ENCODE measurements at places on chromosomes 6 and 20. TPM values are rescaled to one million over a fixed set of nuclear protein-coding genes. Genes with fewer than 3 reads are reported as not detected.

DNA sequence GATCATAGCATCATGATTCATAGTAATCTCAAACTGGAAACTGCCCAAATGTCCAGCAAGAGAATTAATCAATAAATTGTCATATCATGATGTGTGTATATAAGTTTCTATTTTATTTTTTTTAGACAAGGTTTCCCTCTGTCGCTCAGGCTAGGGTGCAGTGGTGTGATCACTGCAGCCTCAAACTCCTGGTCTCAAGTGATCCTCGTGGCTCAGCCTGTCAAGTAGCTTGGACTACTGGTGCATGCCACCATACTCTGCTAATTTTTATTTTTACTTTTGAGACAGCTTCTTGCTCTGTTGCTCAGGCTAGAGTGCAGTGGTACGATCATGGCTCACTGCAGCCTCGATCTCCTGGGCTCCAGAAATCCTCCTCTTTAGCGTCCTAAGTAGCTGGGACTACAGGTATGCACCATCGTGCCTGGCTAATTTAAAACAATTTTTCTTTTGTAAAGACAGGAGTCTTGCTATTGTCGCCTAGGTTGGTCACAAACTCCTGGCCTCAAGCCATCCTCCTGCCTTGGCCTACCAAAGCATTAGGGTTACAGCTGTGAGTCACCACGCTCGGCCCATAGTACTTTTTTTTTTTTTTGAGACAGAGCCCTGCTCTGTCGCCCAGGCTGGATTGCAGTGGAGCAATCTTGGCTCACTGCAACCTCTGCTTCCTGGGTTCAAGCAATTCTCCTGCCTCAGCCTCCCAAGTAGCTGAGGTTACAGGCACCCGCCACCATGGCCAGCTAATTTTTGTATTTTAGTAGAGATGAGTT lies 8.7 kb upstream of the ATRN start:
- DNase-seq, result no peak

- no peak for DNase-seq
Measured at GRCh38 chr20:36062799-36063198, 91.7 kb upstream of the EPB41L1 start.

- no peak for DNase-seq
Measured at GRCh38 chr6:69286331-69286730, 510.5 kb downstream of the LMBRD1 start.

DNA sequence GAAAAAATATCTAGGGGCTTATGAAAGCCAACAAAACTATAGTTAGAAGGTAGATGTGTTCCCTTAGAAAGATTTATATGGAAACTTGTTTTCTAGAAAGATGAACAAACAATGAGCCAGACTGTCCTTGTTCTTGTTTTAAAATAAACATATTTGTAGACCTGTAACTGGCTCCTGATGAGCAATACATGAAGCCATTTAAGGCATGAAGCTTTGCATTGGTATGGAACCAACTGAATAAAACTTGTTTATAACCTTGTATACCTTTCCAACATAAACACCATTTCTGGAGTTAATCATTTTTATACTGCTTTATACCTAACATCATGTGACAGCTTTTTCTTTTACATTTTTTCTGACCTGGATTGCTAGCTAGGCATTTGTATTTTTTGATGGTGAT lies 247.8 kb downstream of the PRL start:
- DNase-seq, result no peak

GRCh38 chr6:167493976-167494697 lies 169.3 kb downstream of the TTLL2 start:
- DNase-seq, result no peak

Gene CAP2
- total RNA-seq, result not detected

Measured in activated CD8-positive, alpha-beta T cell treated with anti-CD3 and anti-CD28 coated beads for 36 hours (primary cell).